ENCODE measurements at places on chromosomes 6 and 20.

- DNase-seq = no peak
These were observed 670.9 kb downstream of the HTR1B start for GRCh38 chr6:76792394-76792793.

GRCh38 chr20:12699374-12700228 lies 309.2 kb upstream of the SPTLC3 start:
- DNase-seq = no peak

- DNase-seq = no peak
These were observed 54.8 kb upstream of the SGK1 start for GRCh38 chr6:134372603-134373281.

DNA sequence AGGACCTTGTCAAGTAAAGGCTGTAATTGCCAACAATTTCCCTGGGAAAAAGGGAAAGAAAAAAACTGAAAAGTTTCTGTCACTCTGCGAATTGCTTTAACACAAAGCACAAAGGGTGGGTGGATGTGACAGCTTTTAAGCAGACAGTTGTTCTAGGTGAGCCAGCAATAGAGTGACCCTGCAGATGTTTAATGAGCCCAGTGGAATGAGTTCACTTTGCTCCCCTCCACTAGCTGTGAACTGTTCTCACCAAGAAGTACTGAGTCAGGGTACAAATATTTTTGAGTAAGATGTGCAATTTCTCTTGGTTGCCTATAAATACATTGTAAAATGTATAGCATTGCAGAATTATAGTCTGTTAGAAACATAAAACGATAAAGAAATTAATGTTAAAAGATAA lies 26.2 kb upstream of the LRRC1 start:
- DNase-seq = no peak

- DNase-seq = peak; percentile 46
These were observed 57.3 kb downstream of the LINC00237 start for GRCh38 chr20:21048841-21049273.

DNA sequence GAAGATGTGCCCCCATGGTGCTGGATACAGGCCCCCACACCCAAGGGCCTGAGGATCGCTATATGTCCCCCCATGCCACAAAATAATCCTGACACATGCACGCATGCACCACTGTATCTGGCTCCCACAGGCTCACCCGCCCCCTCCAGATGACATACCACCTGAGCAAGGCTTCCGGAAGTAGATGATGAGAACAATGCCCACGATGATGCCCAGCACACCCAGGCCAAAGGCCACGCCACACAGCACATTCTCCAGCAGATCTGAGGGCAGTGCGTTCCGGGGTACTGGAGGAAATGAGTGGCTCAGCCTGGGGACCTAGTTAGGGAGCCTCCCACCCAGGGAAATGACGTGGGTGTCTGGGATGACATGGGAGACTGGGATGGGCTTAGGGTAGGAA lies 3.8 kb downstream of the HLA-DMA start:
- no peak for DNase-seq

DNA sequence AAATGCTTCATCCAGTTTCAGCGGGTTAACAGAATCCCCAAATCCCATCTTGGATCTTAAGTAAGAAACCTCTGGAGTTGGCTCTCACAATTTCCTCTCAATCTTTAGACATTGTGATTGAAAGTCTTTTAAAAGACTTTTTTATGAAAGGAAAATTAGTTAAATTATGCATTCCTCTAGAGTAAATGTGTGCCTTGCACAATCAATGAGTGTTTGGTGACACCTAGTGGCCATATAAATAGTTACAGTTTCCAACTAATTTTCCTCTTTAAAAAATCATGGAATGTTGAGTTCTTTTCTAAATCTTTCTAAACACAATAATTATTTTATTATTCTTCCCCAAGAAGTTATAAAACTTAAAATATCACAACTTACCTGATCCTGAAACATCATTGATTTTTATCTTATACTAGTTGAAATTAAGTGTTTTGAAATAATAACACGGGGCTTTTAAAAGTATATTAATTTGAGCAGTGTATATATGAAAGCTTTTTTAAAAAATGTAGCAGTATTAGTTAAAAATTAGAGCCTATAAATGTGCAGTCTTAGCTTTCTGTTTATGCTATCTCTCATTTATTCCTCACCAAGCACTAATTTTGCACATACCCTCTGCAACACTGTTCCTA lies 66.4 kb downstream of the PKHD1 start:
- DNase-seq = no peak

GRCh38 chr6:21501021-21501354 lies 92.6 kb upstream of the SOX4 start:
- no peak for DNase-seq

DNA sequence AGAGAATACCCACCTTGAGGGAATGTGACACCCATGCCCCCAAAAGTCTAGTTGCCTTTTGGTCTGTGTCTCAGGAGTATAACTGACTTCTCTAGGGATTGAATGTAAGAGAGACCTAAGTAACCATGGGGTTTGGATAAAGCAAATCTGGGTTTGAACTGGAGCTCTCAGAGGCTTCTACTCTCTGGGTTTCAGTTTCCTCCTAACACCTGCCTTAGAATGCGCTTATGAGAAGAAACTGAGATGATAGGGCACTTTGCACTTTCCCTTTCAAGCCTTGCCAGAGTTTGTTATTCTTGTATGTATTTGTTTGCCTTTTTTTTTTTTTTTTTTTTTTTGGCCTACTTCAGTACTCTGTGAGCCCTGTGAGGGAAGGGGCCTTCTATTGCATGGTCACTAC lies 19.4 kb downstream of the SDHAF4 start:
- no peak for DNase-seq

- DNase-seq = no peak
These were observed 48.8 kb upstream of the CHRNA4 start for GRCh38 chr20:63409834-63410435.

GRCh38 chr6:76779068-76779467 lies 684.2 kb downstream of the HTR1B start:
- no peak for DNase-seq

GRCh38 chr6:42025066-42025844 lies 25.1 kb upstream of the TAF8 start:
- no peak for DNase-seq

- no peak for DNase-seq
These were observed 86.2 kb upstream of the GPR6 start for GRCh38 chr6:109891924-109892323.

DNA sequence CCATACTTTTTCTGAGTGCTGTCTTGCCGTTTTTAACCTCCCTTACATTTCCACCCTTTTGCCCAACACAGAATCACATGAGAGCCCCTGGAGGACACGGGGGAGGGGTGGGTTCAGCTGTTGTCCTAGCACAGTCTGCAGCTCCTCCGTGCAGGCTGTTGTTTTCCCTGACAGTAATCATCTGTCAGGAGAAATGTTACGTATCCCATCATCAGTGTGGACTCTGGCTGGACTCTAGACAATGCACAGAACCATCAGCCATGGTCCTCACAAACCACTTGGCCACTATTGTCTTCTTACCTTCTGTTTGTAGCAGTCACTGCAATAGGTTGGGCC lies 92.1 kb downstream of the RIN2 start:
- DNase-seq = no peak

DNA sequence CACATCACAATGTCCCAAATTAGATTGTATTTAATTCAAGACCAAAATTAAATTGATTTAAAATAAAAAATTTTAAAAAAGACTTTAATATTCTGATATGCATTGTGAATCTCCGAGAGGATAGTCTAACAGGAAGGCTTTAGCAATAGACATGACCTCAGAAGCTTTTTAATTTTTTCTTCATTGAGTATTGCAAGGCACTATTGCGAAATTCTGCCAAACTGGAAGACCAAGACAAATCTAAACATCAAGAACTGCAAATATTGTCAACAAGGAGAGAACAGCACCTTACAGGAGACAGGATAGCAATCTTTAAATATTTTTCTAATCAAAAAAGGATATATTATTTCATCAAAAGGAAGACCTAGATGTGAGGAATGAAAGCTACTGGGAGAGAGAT lies 56.9 kb downstream of the BMP5 start:
- no peak for DNase-seq

GRCh38 chr6:148657048-148657447 lies 89.8 kb upstream of the UST start:
- no peak for DNase-seq

DNA sequence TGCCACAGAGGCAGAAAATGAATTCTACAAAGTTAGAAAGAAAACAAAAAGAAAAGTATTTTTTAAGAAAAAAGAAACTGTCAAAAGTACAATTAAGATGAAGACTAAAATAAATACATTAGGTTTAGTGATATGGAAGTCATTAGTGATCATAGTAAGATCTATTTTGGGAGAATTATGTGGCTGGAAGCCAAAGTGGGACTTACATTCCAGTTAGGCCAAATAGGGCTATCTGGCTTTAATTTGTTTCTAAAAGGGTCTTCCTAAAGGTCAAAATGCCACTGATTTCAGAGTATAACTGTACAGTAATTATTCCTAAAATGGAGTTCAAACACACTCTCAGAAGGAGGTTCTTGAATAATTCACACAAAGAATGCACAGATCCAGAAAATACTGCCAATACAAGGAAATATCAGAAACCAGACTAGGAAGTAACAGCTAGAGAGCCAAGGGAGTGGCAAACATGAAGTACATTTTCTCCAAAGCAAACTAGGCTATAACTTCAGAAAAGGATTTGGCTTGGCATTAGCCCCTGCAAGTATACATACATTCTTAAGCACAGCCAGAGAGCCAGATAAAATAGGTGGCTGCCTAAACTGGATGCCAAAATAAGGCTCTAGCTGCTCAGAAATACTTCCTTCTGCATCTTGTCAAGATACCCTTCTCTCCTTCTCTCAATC lies 45.3 kb downstream of the PDSS2 start:
- no peak for DNase-seq

DNA sequence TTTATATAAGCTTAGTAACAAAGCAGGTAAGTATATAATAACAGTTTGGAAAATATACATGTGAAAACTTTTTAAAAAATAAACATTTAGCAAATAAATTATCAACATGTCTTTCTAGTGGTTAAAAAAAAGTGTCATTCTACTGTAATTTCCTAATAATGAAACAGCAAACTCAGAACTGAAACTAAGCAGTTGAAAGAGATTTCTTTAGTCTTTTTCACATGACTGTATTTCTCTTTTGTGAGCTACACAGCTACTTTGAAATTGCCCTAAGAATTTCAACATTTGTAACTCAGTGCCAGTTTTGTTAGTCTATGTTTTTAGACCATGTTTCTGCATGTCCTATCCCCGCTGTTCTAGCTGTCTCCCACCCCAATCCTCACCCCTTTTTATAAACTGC lies 28.4 kb upstream of the SDHAF4 start:
- DNase-seq = no peak

DNA sequence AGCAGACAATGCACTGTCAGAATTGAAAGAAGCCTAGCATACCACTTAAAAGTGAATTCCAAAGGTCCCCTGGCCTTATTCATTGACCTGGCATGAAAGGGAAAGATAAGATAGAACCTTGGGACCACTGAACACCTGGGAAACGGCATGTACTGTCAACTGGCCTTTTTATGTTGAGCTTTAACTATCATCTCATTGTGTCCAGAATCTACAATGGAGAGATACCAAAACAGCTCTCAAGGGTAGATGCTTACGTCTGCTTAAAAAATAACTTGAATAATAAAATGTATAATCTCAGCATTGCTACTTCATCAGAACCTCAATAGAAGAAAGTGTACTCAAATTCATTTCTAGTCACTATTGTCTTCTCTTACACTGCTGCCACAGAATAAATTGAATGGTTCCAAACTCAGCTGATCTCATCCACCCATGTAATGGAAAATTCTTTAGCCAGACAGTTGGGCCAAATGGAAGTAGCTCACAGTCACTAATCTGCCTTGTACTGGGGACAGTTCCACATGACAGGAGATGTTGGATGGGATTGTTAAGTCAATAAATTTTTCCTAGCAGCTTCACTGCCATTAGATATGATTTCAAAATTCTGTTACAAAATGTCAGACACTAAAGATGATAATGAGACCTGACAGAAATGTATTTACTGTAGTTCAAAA lies 93.8 kb downstream of the MLIP start:
- no peak for DNase-seq

Measured in stimulated activated CD8-positive, alpha-beta memory T cell treated with anti-CD3 and anti-CD28 coated beads, Interleukin-2, amount 100 ng/mL, for 48 hours (primary cell).